CD4-positive, alpha-beta T cell (primary cell): ENCODE measurements at places on chromosomes 2 and 18.

DNA sequence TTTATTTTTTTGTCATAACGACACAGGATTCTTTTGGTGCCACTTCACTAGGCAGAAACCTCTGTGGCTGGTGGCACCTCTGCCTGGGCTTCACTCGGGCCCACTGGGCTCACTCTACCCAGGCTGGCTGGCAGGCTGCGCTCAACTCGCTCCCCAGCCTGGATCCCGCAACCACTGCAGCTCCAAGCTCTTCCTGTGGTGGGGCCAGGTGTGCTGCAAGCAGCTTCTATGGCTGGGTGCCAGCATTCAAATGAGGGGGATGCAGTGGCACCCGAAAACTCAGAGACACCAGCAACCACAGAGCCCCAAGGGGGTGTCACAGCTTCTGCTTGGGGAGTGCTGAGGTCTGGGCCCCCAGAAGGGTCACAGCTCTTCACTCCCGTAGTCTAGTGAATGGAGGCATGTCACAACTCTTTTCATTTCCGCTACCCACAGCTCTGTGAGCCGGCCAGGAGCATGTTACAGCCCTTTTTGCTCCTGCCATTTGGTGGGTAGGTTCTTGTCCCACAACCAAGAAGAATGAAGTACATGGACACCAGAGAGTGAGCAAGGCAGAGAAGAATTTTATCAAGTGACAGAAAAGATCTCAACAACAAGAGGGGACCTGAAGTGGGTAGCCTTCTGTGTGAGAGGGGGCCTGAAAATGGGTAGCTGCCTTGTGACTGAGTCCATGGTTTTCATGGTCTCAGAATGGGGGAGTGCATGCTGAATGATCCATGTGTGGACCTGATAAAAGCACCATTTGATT lies 170.1 kb downstream of the UBR3 start:
- no peak overlapping the region for H3K27ac ChIP-seq
- H3K4me1 ChIP-seq = no peaks in the 10 kb centered on the region
- H3K36me3 ChIP-seq = peaks cover 21% of the 10 kb centered on the region
- no peak overlapping the region for H3K4me3 ChIP-seq
- DNase-seq = no peak

DNA sequence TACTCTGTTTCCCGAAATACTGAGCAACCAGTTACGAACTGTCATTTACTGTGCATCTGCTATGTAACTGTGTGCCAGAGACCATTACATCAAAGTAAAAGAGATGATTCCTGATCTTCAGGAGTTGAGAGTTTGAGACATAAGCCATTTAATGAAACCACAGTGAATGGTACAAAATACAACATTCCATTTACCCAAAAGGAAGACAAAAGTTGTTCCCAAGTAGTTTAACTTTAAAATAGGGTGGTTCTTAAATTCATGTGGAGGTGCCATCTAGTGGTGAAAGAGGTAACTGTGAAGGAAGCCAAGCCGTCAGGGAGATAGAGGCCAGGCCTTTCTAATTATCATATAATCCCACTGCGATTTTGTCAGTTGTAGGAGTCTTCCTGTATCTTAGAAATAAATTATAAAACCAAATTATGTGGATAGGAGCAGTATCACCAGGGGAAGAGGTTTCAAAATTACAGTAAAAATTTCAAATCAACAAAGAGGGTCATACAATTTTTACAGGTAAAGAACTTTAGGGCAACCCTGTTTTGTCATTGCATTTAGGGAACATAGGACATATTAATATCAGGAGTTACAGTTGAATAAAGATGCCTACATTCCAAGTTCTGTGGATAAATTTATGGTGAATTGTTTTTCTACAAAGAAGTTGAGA lies 67.7 kb downstream of the EPAS1 start:
- H3K36me3 ChIP-seq = no peaks in the 10 kb centered on the region
- DNase-seq = peak; percentile 44
- no peaks in the 10 kb centered on the region for H3K27me3 ChIP-seq

DNA sequence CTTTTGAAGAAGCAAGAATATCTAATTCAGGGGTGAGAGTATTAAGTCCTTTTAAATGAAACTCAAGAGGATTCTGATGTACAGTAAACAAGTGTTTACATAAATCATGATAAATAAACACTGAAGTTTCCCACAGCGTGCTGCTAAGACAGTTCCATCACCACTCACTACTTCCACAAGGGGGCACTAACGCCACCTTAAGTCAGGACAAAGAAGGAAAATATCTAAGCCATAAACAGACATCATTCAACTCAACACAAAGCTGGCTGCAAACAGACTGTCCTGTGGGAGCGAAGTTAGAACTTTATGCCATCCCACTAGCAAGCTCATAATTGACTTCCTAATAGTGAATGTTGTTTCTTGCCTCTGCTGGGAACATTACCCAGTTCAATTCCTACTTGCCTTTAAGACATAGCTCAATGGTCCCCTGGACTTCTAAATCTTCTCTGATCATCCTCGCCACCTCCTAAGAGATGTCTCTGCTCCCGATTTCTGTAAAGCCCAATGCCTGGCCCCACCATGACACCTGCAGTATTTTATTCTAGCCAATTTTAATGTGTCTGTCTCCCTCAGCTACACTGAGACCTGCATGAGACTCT lies 36.5 kb downstream of the MRPL44 start:
- H3K27me3 ChIP-seq = no peaks in the 10 kb centered on the region
- no peak overlapping the region for H3K4me3 ChIP-seq
- H3K4me1 ChIP-seq = no peaks in the 10 kb centered on the region
- no peak overlapping the region for H3K27ac ChIP-seq
- DNase-seq = peak; percentile 82

GRCh38 chr18:59704146-59704545 lies 6.9 kb upstream of the CCBE1 start:
- no peak for DNase-seq
- H3K27me3 ChIP-seq = no peaks in the 10 kb centered on the region
- H3K27ac ChIP-seq = no peak overlapping the region
- no peaks in the 10 kb centered on the region for H3K36me3 ChIP-seq
- H3K4me3 ChIP-seq = no peak overlapping the region

DNA sequence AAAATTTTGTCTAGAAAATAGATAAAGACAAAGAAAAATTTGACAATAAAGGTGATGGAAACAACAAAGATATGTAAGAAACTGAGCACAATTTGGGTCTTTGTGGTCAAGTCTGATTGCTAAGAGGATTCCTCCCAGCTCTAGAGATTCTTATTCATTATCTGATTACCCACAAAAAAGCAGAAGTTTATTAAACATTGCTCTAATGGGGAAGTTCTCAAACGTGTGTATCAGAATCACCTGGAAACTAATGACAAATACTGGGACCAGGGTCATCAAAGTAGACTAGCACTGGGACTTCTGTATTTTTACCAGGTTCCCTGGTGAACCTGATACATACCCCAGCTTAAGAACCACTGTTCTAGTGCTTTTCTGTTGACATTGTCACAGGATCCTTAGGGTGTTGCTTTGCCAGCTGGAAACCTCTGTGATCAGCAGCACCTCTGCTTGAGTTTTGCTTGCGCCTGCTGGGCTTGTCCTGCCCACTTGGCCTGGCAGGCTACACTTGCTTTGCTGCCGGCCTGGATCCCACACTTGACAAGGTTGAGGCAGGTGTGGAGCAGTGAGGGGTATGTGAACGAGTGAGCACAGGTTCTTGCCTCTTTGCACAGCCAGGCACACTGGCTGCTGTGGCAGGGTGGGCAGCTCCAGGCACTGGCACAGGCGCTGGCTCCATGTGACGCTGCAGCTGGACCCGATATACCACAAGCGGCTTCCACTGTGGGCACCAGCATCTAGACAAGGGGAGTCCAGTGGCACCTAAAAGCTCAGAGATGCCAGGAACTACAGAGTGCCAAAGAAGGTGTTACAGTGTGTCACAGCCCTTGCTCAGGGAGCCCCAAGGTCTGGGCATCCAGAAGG lies 6.2 kb upstream of the GORASP2 start:
- DNase-seq = no peak
- no peaks in the 10 kb centered on the region for H3K4me1 ChIP-seq
- no peak overlapping the region for H3K4me3 ChIP-seq
- H3K27ac ChIP-seq = no peak overlapping the region
- no peaks in the 10 kb centered on the region for H3K27me3 ChIP-seq

GRCh38 chr2:143564419-143564818 lies 435.2 kb downstream of the ARHGAP15 start:
- peaks cover 53% of the 10 kb centered on the region for H3K36me3 ChIP-seq
- DNase-seq = no peak
- no peaks in the 10 kb centered on the region for H3K27me3 ChIP-seq
- no peaks in the 10 kb centered on the region for H3K4me1 ChIP-seq
- no peak overlapping the region for H3K27ac ChIP-seq

GRCh38 chr2:159044804-159045286 lies 76.4 kb downstream of the TANC1 start:
- no peak overlapping the region for H3K4me3 ChIP-seq
- no peaks in the 10 kb centered on the region for H3K36me3 ChIP-seq
- no peaks in the 10 kb centered on the region for H3K27me3 ChIP-seq
- H3K4me1 ChIP-seq = no peaks in the 10 kb centered on the region
- H3K27ac ChIP-seq = no peak overlapping the region

GRCh38 chr18:49172246-49172645 lies 221.5 kb upstream of the SMAD7 start:
- H3K27me3 ChIP-seq = no peaks in the 10 kb centered on the region
- no peak overlapping the region for H3K4me3 ChIP-seq
- DNase-seq = no peak
- no peaks in the 10 kb centered on the region for H3K36me3 ChIP-seq
- peaks cover 6% of the 10 kb centered on the region for H3K4me1 ChIP-seq
- H3K27ac ChIP-seq = no peak overlapping the region

GRCh38 chr2:15023221-15023620 lies 390.7 kb downstream of the LRATD1 start:
- H3K4me3 ChIP-seq = no peak overlapping the region
- no peaks in the 10 kb centered on the region for H3K4me1 ChIP-seq
- H3K36me3 ChIP-seq = no peaks in the 10 kb centered on the region

GRCh38 chr18:33355263-33355662 lies 85.3 kb downstream of the CCDC178 start:
- no peaks in the 10 kb centered on the region for H3K27me3 ChIP-seq
- H3K36me3 ChIP-seq = no peaks in the 10 kb centered on the region
- H3K27ac ChIP-seq = no peak overlapping the region
- H3K4me1 ChIP-seq = no peaks in the 10 kb centered on the region

DNA sequence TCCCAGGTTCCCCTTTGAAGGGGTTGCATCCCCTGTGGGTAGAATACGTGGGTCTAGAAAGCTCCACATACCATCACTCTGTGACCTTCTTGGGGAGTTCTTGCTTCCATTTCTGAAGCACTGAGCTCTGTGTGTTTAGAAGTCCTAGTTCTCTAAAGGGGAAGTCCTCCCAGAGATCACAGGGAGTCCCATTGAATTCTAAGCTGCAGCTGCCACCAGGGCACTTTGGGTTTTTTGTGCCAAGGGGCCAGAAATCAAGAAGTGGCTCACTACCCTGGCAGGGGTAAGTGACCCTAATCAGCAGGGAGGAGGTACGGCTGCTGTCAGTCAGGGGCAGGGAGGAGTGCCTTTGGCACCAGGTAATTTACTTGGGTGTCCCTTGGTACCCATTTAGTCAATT lies 70.9 kb downstream of the EHD3 start:
- H3K36me3 ChIP-seq = no peaks in the 10 kb centered on the region
- H3K4me1 ChIP-seq = no peaks in the 10 kb centered on the region
- no peaks in the 10 kb centered on the region for H3K27me3 ChIP-seq
- DNase-seq = no peak
- H3K4me3 ChIP-seq = no peak overlapping the region

DNA sequence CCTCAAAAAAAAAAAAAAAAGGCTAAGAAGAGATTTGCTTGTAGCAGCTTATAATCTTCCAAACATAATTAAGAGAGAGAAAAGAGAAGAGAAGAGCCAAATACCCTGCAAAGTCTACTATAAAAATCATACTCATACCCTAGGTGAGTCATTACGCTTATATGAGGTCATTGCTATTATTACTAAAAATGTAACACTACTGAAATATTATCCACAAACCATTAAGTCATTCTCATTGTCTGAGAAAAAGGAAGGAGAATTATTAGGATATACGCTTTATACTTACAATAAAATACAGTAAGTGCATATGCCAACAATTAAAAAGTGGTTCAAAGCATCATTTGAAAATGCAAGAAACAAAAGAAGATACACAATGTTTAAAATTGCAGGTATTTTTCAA lies 66.5 kb downstream of the COLEC12 start:
- H3K4me1 ChIP-seq = no peaks in the 10 kb centered on the region
- no peak overlapping the region for H3K27ac ChIP-seq
- DNase-seq = no peak
- no peak overlapping the region for H3K4me3 ChIP-seq

- DNase-seq = no peak
- H3K27ac ChIP-seq = no peak overlapping the region
- no peaks in the 10 kb centered on the region for H3K36me3 ChIP-seq
These were observed 216.5 kb downstream of the CDCA7 start for GRCh38 chr2:173571021-173571821.

DNA sequence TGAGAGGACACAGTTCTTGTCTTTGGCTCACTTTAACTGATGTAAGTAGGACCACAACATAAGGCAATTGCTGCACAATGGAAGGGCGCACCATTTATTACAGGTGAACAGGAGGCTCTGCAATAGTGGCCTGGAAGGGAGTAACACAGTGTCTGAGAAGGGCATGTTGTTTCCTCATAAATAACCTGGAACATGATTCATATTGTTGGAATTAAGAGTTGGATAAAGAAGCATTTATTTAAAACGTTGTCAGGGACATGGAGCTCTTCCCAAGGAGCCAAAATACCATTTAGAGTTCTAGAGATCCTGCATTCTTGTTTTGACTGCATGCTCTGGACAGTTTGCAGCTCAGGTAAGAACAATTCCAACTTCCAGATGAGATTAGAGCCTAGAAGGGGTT lies 110.4 kb downstream of the PLCL1 start:
- H3K27ac ChIP-seq = no peak overlapping the region
- no peak overlapping the region for H3K4me3 ChIP-seq
- H3K36me3 ChIP-seq = no peaks in the 10 kb centered on the region

DNA sequence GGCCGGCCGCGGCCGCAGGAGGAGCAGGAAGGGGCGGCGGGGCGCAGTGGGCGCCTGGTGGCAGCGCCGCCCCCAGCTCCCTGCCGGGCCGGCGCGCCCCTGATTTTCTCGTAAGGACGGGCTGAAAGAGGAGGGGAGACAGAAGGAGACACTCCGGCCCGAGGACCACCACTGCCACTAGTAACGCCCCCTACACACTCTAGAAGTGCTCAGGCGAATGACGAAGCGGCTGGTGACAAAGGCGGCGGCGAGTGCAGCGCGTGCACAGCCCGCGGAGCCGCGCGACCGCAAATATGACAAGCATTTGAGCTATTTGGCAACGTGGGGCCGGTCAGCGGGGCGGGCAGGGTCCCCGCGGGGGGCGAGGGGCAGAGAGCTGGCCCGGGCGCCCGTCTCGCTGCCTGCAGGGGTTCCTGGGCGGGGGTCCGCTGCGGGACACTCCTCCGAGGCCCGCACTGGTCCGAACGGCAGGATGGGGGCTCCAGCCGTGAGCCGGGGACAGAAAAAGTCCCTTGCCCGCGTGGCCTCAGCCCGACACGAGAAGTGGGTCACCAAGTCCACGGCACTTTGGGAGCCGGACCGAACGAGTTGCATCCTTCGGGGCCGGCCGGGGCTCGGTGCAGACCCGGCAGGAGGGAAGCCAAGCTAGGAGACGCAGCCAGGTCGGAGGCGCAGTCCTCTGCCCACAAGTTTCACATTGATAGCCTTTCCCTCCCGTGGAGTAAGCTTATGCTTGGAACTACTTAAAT lies 524 bp upstream of the SERTAD2 start:
- peak overlapping the region; percentile 85 for H3K27ac ChIP-seq
- peaks cover 36% of the 10 kb centered on the region for H3K4me1 ChIP-seq
- peak; percentile 65 for DNase-seq
- no peaks in the 10 kb centered on the region for H3K36me3 ChIP-seq

GRCh38 chr18:80143881-80144280 lies 34.8 kb downstream of the ADNP2 start:
- H3K27ac ChIP-seq = no peak overlapping the region
- no peak for DNase-seq
- no peaks in the 10 kb centered on the region for H3K36me3 ChIP-seq
- H3K4me3 ChIP-seq = no peak overlapping the region
